Chondrocyte (in vitro differentiated cells): ENCODE measurements at places on chromosomes 13 and 19. TPM values are rescaled to one million over a fixed set of nuclear protein-coding genes. Genes with fewer than 3 reads are reported as not detected.
A peak's percentile ranks its signal among the peaks of the same experiment; 100 is the strongest.

The TIMM44 gene
- 47.1 to 75.4 TPM (median 68.0 TPM) in 3 replicates for total RNA-seq

- H3K36me3 ChIP-seq: peaks cover 2% of the 10 kb centered on the region
- H3K4me1 ChIP-seq: peaks cover 17% of the 10 kb centered on the region
- DNase-seq: no peak
- no peak overlapping the region for H3K27ac ChIP-seq
- no peak overlapping the region for H3K4me3 ChIP-seq
- H3K27me3 ChIP-seq: peaks cover 35% of the 10 kb centered on the region
Observed at GRCh38 chr19:8151767-8152035, 2.3 kb upstream of the FBN3 start.

DNA sequence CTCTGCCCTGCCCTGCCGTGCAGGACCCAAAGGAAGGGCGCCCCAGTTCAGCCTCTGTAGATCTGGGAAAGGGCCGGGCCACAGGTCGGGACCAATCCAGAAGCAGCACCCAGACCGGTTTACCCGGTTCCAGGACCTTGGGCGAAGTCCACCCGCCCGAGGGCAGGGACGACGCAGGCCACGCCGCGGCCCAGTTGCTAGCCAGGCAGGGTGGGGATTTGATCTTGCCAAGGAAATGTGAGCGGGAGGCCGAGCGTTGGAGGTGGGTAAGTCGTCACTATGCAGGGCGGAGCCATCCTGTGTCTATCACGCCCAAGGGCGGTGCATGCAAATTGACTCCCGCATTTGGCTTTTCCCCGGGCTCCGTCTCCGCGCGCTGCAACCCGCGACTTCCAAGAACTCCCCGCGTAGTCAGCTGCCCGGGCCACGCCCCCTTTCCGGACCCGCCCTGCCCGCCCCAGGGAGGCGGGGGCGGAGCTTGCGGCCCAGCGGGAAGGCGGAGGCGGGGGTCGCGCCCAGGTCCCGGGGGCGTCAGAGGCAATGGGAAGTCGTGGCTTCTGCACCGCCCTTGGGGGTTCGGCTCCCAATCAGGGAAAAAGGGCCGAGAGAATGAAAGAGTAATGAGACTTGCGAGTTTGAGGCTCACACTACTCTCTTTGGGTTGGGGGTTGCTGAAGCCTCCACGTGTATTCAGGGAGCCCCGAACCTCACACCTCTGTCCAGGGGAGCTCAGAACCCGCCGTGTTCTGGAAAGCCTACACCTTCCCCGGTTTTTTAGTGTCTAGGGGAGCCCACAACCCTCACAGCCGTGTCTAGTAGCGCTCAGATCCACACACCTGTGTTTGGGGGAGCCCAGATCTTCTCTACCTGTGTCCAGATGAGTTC, 12.8 kb downstream of the IER2 start:
- H3K27ac ChIP-seq: peak overlapping the region; percentile 98
- peaks cover 51% of the 10 kb centered on the region for H3K4me1 ChIP-seq
- peak overlapping the region; percentile 55 for H3K4me3 ChIP-seq
- no peaks in the 10 kb centered on the region for H3K36me3 ChIP-seq
- no peak for DNase-seq

DNA sequence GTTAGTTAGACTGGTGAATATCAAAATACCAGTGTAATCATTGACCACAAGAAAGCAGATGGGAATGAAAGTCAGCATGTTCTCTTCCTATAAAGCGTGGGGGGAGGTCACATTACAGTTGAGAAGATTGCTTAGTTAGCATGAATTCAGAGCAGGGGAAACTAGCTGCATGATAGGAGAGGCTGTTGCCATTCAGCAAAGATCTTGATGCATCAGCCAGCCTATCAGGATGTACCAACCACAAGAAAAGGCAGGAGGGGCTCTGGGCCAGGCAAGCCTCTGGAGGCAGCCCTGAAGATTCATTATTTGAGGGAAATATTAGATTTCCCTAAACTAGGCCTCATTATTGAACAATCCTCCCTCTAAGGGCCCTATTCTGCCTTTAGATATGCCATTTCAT, 5.0 kb upstream of the MTMR6 start:
- no peaks in the 10 kb centered on the region for H3K36me3 ChIP-seq
- H3K4me1 ChIP-seq: peaks cover 3% of the 10 kb centered on the region
- H3K27ac ChIP-seq: no peak overlapping the region
- no peak for DNase-seq

DNA sequence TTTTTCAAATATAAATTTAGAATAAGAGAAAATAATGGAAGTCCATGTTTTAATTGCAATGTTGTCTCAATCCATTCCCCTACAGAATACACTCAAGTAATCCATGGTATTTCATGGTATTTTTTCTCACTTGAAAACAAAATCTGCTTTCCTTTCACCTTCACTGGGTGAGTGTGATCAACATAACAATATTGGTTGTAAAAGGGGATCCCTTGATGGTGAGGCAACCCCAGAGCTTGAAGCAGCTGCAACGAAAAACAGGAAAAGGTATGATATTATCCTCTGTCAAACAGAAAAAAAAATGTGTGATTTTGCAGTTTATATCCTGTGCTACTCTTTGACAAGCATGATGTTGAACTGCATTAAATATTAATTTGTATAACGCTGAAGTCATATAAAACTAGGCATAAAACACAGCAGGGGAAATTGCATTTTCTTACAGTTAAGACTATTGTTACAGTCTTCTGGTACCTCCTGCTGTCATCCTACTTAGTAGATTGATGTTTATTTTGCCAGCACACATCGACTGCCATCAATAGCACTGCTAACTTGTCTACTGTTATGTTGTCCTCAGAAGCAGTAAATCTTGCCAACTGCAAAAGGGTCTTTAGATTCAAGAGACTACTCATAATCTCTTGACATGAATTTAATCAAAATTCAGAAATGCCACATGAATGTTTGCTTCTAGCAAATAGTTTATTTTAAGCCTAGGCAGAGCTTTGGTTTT, 373.1 kb upstream of the MIR17HG start:
- peaks cover 1% of the 10 kb centered on the region for H3K27me3 ChIP-seq
- H3K4me3 ChIP-seq: no peak overlapping the region
- H3K27ac ChIP-seq: no peak overlapping the region
- H3K36me3 ChIP-seq: peaks cover 4% of the 10 kb centered on the region
- H3K4me1 ChIP-seq: no peaks in the 10 kb centered on the region

The CHST8 gene
- 0.35 TPM in 1 of 3 replicates, not detected in the others for total RNA-seq

GRCh38 chr13:26949701-26950502, 189.3 kb upstream of the GPR12 start:
- no peak overlapping the region for H3K27ac ChIP-seq
- no peak for DNase-seq
- H3K36me3 ChIP-seq: no peaks in the 10 kb centered on the region

The IRS2 gene
- total RNA-seq: 25.8 to 43.5 TPM (median 42.9 TPM) in 3 replicates

DNA sequence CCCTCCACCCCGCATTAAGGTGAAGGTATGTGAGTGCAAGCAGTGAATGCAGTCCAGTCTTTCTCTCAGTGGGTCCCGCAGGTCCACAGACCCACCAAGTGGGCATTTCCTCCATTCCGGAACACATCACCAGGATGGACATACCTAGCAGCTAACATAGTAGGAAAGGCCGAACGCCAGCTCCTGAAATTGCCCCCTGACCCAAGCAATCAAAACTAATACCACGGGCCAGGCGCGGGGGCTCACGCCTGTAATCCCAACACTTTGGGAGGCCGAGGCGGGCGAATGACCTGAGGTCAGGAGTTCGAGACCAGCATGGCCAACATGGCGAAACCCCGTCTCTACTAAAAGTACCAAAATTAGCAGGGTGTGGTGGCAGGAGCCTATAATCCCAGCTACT, 71.7 kb upstream of the VSTM2B start:
- no peak overlapping the region for H3K4me3 ChIP-seq
- no peak for DNase-seq
- H3K27ac ChIP-seq: no peak overlapping the region
- H3K36me3 ChIP-seq: no peaks in the 10 kb centered on the region

DNA sequence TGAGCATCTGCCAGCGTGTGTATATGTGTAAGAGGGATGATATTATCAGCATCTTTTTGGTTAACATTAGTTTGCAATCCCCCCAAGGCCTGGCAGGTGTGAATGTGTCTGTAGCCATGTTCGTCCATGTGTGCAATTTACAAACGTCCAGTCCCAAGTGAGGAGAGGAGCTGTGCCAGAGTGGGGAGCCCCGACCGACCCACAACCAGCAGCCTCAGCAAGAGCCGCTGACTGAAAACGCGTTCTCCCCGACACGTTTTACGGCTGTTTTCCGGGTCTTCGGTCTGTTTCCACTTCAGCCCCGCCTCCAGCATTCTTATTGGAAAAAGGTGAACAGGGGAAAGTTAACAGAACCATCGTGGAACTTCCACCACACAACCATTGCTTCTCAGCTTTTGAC, 119.1 kb upstream of the SOX1 start:
- peaks cover 2% of the 10 kb centered on the region for H3K36me3 ChIP-seq
- H3K27ac ChIP-seq: no peak overlapping the region
- H3K4me3 ChIP-seq: no peak overlapping the region
- peak; percentile 50 for DNase-seq
- peaks cover 2% of the 10 kb centered on the region for H3K27me3 ChIP-seq
- H3K4me1 ChIP-seq: no peaks in the 10 kb centered on the region

GRCh38 chr19:55379174-55379573, 2.5 kb downstream of the TMEM190 start:
- peaks cover 3% of the 10 kb centered on the region for H3K4me1 ChIP-seq
- no peak overlapping the region for H3K4me3 ChIP-seq
- no peak for DNase-seq

- H3K36me3 ChIP-seq: no peaks in the 10 kb centered on the region
- H3K4me3 ChIP-seq: no peak overlapping the region
- H3K4me1 ChIP-seq: no peaks in the 10 kb centered on the region
- no peak for DNase-seq
Observed at GRCh38 chr13:62321139-62321538, 905.5 kb upstream of the PCDH20 start.

DNA sequence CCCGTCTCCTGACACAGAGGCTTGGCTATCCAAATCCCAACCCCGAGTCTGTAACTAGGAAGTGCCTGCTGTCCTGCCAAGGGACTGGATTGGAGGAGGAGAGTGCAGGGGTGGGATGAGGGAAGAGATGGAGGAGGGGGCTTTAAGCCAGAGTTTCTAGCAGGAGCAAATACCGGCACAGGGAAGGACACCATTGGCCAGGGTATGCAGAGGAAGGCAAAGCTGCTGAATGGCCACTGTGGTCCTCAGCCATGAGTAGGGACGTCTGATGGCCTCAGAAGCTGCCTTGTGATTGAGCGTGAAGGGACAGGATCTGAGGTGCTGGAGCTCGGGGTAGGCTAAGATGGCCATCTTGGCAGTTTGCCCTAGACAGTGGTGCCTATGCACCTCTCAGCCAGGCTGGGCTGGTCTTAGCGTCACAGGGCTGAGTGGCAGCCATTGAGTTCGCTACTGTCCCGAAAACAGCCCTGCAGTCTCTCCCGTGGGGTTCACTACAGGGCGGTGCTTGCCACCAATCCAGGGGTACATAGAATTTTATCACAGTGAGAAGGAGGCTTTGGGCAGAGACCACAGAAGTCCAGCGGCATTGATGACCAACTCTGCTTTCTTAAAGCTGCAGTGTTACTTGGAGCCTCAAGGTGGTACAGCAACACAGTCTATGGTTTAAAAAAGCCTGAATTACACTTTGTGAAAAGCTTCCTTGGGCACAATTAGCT, 61.8 kb downstream of the AKAP11 start:
- no peak overlapping the region for H3K27ac ChIP-seq
- H3K36me3 ChIP-seq: no peaks in the 10 kb centered on the region
- H3K4me3 ChIP-seq: no peak overlapping the region

The POMP gene
- 82.6 to 93.7 TPM (median 85.5 TPM) in 3 replicates for total RNA-seq

The CYSLTR2 gene
- not detected in 3 replicates for total RNA-seq

The OR7A5 gene
- total RNA-seq: not detected in 3 replicates

DNA sequence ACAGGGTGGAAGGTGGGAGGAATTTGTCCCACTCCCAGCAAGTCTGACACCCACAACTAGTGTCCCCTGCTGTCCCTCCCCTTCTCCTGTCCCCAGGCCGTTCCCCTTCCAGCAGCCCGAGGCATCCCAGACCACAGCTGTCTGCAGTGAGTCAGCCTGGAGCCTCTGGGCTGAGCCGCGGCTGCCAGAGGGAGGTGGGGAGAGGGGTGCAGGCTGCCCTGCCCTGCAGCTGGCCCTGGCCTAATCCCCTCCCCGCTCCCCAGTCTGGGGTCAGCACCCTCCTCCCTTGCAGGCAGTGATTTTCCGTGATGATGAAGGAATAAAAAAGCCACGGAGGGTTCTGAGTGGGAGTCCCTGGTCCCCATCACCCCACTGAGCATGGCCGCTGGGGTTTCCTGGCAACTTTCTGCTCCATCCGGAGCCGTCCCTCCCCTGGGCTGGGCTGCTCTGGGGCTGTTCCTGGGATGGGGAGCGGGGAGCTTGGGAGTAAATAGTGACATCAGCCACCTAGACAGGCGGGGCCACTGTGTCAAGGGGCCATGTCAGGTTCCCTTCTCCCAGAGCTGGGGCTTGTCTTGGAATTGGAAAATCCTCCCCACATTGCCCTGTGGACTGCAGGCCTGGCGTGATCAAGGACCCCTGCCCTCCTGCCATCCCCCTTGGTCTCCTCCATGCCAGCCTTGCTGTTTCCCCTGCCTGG, 16.8 kb downstream of the SPC24 start:
- DNase-seq: peak; percentile 95
- no peaks in the 10 kb centered on the region for H3K27me3 ChIP-seq
- H3K27ac ChIP-seq: peak overlapping the region; percentile 98
- H3K4me1 ChIP-seq: peaks cover 63% of the 10 kb centered on the region
- no peak overlapping the region for H3K4me3 ChIP-seq
